Vagina (tissue), 2 donors: ENCODE measurements at places on chromosomes 11 and 22.

DNA sequence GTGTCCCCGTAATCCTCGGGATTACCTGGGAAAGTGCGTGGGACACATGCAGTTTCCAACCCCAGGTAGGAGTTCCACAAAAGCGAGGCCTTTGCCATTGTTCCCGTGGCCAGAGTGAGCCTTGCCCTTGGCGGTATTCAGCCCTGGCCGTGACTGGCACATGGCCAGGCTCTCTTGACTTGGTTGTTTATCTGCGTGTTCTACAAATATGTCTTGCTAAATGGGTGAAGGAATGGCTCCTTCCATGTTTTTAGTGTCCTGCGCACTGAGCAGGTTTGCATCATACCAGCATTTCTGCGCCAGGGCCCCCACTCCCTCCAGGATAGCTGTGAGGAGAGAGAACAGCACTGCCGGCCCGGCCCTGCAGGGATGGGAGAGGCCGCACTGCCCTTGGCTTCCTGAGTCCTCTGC lies 20.0 kb downstream of the POLR3H start:
- DNase-seq: no peak

DNA sequence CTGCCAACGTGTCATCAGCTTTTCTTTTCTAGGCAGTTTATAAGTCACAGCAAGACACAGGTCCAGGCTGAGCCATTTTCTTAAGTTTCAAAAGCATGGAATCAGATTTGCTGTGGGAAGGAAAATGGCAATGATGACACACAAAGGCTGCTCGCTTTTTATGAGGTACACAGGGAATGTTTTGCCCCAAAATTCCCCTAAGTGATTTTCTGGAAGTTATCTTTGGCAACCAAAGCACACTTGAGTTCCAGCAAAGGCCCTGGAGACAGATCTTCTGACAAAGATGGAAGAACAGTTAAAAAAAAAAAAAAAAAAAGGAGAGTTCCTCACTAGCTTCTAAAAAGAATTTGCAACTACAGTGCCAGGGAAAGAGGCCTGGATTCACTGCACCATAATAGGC lies 260.8 kb downstream of the LARGE1 start:
- no peak for DNase-seq

GRCh38 chr11:116861539-116861938 lies 24.1 kb upstream of the APOA1 start:
- no peak for DNase-seq

- no peak for DNase-seq
These were observed 12.9 kb downstream of the TMEM132A start for GRCh38 chr11:60937144-60937527.

- no peak for DNase-seq
These were observed 66.9 kb downstream of the APOL1 start for GRCh38 chr22:36319595-36320497.

DNA sequence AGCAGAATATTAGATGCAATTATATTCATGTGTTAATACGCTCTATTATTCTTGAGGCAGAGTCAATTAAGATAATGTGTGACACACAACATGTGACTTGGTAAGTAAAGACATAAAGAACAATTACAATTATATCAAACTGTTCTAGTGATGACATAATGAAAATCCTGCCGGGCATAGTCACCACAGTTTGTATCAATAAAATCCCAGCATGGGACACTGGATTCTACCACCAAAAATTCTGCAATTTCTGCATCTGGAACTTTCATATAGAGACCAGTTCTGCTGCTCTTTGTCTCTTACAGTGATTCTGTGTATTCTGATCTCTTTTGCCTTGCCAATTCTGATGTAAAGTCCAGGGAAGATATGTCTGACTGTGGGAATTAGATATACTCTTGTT lies 495.6 kb upstream of the LRRC4C start:
- no peak for DNase-seq

- no peak for DNase-seq
These were observed 79.3 kb upstream of the SUSD2 start for GRCh38 chr22:24101966-24102365.

- no peak for DNase-seq
These were observed 19.4 kb upstream of the CABP7 start for GRCh38 chr22:29700206-29700899.

DNA sequence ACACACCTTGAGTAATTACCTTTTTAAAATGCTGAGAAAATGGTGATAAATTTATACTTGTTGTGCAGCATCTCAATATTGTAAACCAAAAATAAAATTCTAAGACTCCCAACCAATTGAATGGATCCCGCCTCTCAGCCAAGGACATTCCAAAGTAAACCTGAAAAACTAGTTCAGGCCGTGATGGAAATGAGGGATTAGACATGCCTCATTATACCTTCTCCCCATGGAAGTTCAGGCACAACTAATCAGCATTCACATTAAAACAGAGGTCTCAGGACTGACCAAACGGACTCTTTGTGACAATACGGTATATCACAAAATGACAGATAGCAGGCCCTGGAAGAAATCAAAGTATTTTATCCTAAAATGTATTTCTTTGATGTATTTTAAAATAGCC lies 907.4 kb upstream of the RAG2 start:
- DNase-seq: no peak

DNA sequence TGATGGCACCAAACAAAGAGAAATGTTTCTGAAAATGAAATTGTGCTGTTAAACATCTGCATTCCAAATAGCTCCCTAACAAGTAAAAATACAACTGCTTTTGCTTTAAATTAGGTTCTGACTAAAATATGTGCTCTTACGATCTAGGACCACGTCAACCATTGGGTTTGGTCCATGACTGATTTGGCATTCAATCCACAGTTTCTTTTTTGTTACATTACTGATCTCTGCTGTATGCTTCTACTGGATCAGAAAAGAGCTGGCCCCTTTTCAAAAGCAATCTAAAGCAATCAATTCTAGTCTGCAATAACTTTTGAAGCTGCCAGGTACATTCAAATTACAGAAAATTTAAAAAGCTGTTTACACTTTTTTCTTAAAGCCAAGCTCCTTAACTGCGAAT lies 1047.1 kb upstream of the CCDC90B start:
- no peak for DNase-seq

GRCh38 chr11:14248580-14248981 lies 110.4 kb downstream of the RRAS2 start:
- DNase-seq: no peak

DNA sequence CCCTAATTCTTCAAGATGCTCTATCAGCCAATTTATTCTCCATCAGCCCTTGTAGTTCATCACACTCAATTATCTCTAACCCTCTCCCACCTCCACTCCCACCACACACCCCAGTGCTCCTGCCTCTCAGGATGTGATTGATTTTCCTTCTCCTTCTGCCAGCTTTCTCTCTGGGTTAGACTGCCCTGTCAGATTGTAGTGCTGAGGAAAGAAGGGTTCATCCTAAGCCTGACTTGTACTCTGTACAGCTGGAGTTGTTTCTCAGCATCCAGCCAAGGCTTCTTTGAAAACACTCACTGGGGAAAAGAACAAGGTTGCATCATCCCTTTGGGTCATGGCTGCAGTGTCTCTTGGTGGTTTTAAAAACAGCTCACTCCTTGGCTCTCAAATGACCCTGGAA lies 61.2 kb downstream of the CECR2 start:
- DNase-seq: no peak

GRCh38 chr22:49404020-49404419 lies 423.7 kb downstream of the BRD1 start:
- no peak for DNase-seq

- DNase-seq: no peak
These were observed 57.2 kb upstream of the ALDH3B2 start for GRCh38 chr11:67731583-67731982.

DNA sequence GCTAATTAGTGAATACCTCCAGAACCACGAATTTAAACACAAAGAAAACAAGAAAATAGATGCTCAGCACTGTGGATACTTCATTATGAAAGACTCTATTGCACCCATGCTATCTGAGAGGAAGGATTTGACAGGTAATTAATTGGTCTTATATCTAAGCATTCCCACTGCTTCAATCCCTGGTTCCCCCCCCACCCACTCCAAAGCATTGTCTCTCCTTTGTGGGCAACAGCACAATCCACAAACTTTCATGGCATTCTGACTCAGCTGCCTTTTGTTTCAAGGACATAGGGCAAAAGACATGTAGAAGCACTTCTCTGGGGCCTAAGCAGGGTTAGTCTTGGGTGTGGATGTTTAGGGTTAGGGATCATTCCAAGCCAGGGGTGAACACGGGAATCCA lies 551.4 kb downstream of the BUD13 start:
- DNase-seq: no peak

DNA sequence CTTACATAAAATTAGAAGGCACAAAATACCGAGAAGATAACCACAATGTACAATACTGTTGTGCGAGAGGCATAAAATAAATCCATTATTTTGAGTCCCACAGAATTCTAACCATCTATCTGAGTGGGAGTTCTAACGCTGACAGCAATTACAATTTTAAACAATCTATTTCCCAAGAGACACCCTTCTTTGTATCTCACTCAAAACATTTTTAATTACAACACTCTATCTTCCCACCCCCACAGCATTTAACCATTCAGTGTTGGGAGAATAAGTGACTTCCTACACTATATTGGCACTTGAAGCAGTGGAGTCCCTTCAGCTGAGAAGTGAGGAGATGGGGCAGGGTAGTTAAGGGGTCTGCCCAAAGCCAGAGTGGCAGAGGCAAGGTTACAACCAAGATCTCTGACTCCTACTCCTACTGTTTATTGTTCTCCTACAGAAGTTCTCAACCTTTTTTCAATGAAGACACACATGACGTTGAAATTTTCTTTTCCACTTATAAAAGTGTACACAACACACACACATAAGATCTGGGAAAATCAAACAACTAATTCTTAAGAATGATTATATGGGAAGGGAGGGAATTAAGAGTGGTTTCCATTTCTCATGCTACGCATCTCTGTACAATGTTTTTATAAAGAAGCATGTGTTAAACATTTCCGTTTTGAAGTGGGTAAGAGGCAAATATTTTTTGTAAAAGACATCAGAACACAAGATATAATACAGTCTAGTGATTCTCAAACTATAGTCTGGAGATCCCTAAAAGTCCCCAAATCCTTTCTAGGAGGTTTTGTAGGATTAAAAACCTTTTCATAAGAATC lies 10.9 kb downstream of the SLC25A17 start:
- DNase-seq: no peak
